NCI-H510A treated with DMSO at 0.1 percent for 48 hours (cell line): ENCODE measurements at places on chromosomes 12 and 14.

DNA sequence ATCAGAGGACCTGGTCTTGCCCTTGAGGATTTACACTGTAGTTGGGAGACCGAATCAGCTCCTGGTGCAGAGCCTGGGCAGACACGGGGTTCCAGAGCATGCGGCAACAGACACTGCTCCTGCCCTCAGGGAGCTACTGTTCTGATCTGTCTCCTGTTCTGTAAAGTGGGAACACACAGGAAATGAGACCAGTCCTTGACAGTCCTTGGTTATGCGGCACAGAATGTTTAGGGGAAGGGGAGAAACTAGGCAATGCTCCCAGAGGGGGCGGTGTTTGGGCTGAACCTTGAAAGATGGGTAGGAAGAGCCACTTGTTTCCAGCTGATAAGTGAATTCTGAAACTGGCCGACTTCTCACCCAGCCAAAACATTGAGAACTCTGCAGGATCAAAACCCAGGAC, 132.4 kb downstream of the ZFP36L1 start:
- DNase-seq: no peak

DNA sequence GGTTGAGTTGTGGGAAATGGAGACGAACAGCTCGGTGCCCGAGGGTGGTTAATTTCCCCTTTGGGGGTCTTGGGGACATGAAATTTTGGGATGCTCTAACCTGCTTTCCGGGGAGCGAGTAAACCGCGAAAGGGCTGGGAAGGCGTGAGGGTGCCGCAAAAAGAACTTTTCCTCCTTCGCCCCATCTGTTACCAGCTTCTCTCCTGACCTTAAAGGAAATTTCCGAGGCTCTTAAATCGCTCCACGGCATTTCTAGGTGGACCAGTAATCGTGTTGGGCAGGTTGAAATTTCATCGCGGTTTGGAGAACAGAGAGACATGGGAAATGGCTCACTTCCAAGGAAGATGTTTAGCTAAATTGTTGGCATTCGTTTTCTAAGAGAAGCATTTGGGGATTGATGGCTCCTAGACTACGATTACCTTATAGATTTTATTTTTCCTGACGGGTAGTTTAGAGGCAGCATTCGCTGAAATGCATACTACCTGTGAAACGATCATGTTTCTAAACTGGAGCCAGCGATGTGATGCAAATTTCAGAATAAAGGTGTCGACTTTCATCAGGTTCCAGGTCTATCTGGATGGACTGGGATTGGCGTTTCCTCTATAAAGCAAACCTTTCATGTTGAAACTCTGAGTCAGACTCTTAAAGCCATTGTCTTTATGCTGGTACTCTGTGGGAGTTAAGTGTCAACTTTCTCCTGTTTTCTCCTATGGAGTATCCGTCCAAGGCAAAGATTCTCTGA, 414.5 kb downstream of the PCNX1 start:
- peak; percentile 88 for DNase-seq

DNA sequence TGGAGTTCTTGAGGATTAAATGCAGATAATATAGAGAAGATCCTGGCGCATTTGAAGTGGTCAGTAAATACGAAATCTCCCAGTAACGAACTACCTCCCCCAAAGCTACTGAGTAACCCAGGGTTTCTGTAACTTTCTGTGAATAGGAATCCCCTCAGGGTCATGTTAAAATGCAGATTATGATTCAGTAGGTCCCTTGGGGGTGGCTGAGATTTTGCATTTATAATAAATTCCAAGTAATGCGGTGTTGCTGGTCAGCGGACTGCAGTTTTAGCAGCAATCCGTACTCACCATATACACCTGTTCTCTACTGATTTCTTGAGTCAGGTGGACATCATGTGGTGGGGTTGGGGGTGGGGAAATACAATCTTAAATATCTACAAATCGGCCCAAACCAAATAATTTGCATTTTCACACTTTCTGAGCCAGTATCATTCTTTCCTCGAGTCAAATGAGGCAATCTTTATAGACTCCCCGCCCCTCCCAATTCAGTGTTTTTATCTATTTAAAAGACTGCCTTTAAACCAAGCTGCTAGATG, 868 bp downstream of the SPATA7 start:
- DNase-seq: no peak

GRCh38 chr12:12818701-12819100, 5.6 kb downstream of the DDX47 start:
- no peak for DNase-seq

GRCh38 chr12:50195832-50196231, 28.7 kb upstream of the CERS5 start:
- DNase-seq: no peak

DNA sequence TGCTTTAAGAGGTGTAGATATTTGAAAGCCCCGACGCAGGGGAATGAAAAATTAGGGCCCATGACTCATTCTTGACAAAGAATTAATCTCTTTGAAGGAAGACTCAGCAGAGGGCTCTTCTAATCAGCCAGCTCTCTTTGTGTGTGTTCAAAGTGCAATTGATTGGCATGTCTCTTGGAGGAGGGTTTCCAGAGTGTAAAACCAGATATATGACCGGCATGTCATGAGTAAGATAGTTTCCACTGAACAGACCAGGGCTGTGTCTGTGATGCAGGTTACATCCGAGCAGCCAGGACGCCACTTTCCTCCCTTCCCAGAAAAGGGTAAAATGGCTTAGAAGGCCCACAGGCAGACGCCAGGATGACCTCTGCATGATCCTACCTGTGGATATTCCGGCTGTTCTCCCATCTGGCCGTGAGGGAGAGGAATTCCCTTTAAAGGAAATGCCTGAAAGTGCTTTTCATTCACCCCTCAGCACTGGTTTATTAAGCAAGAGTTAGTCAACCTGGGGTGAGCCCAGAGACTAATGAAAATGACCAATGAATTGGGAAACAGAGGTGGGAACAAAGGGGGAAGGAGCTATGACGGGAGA, 7.2 kb upstream of the KRT75 start:
- DNase-seq: no peak

DNA sequence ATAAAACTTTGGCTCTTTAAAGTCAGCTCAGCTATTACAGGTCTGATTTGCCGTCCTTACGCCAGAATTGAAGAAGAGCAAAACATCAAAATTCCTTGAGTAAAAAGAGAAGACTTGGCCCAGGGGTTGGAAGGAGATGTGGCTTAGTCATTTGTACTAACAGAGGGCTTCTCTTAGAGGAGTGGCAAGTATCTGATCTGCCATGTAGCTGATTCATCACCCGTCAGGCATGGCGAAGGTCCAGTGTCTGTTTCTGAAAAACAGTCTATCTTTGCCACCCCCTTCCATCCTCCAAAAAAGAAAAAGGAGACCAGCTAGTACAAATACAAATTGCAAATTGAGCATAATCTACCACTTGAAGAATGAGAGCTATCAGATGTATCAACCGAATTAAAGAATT, 91.9 kb downstream of the RAD52 start:
- no peak for DNase-seq

DNA sequence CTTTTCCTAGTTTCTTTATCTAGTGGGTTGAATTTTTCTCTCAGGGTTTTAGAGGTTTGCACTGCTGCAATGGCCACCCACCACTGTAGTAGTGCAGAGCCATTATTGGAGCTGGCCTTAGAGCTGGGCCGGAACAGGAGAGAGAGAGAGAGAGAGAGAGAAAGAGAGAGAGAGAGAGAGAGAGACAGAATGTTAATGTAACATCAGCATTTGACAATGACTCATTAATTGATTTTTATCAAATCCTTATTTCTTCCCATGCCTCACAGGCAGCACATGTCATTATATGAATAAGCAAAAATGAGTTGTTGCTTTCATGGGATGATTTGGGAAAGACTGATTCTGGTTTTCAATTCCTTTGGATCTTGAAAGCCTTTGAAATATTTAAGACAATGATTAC, 76.3 kb upstream of the PPP4R3A start:
- no peak for DNase-seq

GRCh38 chr12:64194333-64195149, 27.6 kb downstream of the KICS2 start:
- DNase-seq: no peak
